ENCODE measurements at places on chromosomes 4 and X.

DNA sequence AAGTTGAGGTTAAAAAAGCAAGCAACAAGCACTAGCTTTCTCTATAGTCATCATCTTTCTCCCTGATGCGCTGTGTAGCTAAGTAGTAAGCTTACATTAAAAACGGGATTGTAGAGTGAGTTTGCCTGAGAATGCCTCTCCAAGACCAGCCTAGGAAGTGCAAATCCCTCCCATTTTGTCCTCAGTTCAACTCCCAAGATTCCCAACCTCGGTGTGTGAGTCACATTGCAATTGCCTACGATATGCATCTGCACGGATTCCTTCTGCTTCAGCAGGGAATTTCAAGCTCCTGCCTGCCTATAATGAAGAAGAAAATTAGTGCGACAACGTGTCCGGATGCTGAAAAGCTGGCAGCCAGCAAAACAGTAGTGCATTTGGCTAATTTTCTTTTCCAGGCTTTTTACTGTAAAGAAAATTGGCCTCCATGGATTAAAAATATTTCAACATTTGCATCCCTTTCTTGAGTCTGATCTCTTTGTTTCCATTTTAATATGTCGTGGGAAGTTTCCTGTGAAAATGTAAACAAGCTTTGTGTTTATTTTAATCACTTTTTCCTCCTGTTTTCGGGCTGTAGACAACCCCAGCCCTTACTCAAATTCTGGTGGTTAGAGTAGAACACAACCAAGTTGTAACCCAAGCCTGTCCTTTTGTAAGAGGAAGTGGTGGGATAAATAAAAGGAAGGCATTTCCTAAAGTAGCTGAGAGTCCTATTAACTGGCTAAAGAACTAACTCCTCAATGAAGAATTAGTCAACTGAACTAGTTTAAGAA lies 58.4 kb upstream of the TET2 start:
- DNase-seq = peak; percentile 7

- DNase-seq = no peak
These were observed 8.5 kb upstream of the NEIL3 start for GRCh38 chr4:177301126-177301639.

GRCh38 chrX:47844117-47844516 lies 7.4 kb downstream of the ZNF81 start:
- no peak for DNase-seq

- DNase-seq = no peak
These were observed 218.4 kb upstream of the HCCS start for GRCh38 chrX:10892621-10893225.

- no peak for DNase-seq
These were observed 56.4 kb downstream of the SPCS3 start for GRCh38 chr4:176376032-176376614.

DNA sequence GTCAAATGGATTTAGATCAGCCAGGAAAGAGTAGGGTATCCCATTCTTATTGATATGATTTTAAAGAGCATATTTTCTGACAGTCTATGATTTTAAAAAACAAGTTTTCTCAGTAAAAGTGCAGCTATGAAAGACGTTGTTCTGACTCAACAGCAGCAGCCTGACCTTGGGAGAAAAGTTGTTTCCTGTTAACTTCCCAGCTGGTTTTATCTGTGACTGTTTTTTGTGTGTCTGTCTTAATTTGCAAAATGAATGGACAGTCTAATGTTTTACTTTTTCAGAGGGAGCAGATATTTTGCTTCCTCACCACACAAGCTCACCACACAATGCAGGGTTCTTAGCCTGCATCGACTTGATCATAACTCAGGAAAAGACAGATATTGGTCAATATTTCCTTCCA lies 764 bp upstream of the MTHFD2L start:
- no peak for DNase-seq

- DNase-seq = no peak
These were observed 22.5 kb downstream of the MMGT1 start for GRCh38 chrX:135951291-135951690.

GRCh38 chr4:6722891-6723290 lies 6.9 kb downstream of the BLOC1S4 start:
- no peak for DNase-seq

DNA sequence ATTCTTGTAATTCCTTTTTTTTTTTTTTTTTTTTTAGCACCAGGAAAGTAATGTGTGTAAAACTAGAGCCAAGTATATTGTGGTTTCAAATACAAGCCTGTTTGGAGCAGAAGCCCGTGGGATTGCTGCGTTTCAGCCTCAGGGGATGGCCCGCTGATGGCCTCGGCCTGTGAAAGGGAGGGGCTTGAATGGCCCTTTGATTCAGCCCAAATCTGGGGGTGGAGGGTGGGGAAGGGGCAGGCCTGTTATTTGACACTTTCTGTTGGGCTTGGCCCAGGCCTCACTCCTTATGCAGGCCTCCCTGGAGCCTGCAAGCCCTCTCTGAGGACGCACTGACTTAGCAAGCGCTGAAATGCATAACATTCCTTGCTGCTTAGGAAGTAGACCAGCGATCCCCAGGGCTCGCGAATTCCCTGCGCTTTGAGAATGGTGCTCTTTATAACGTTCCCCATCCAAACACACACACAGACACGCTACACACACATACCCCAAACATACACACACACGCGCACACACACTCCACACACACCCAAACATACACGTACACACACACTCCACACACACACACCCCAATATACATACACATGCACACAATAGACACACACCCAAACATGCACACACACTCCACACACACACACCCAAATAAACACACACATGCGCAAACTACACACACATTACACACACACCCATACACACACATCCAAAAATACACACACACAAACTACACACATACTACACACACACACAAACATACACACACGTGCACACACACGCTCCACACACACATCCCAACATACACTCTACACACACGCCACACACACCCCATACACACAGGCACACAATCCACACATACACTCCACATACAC lies 29.6 kb downstream of the TLR10 start:
- no peak for DNase-seq
